ENCODE measurements at places on chromosomes 5 and 9.

GRCh38 chr5:35182910-35183535 lies 47.3 kb downstream of the PRLR start:
- DNase-seq: no peak

- no peak for DNase-seq
Observed at GRCh38 chr5:10328323-10328722, 20.6 kb upstream of the CMBL start.

GRCh38 chr9:127555840-127556820 lies 55.9 kb upstream of the STXBP1 start:
- no peak for DNase-seq

DNA sequence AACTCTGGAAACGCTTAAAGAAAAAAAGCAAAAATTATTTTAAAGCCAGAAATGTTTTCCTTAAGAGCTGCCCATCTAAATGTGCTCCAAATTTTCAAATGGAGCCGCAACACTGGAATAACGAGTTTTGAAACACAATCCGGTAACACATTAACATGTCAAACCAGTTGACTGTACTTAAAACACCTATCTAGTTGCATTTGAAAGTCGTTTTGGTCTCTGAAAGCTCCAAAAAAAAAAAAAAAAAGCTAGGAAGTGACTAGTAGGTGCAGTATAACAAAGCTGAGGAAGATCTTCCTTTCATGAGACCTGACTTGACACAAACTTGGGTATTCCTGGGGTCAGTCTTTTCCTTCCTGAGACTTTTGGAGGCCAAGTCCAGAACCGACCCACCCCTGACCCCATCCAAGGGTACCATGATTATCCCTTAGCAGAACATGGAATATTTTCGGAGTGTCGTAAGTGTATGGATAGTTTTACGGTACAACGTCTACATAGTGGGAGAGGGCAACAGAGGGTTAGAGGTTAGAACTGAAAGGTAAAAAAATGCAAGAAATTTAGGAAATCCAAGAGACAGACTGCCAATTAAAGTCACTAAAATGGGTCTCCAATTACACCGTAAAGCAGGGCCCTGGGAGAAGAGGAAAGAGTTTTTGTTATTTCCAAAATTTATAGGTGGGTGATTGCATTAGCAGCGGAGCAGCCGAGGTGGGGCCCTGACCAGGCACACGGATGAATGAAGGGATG lies 812 bp downstream of the CETN3 start:
- DNase-seq: no peak

GRCh38 chr5:168364151-168364661 lies 72.8 kb downstream of the WWC1 start:
- no peak for DNase-seq

DNA sequence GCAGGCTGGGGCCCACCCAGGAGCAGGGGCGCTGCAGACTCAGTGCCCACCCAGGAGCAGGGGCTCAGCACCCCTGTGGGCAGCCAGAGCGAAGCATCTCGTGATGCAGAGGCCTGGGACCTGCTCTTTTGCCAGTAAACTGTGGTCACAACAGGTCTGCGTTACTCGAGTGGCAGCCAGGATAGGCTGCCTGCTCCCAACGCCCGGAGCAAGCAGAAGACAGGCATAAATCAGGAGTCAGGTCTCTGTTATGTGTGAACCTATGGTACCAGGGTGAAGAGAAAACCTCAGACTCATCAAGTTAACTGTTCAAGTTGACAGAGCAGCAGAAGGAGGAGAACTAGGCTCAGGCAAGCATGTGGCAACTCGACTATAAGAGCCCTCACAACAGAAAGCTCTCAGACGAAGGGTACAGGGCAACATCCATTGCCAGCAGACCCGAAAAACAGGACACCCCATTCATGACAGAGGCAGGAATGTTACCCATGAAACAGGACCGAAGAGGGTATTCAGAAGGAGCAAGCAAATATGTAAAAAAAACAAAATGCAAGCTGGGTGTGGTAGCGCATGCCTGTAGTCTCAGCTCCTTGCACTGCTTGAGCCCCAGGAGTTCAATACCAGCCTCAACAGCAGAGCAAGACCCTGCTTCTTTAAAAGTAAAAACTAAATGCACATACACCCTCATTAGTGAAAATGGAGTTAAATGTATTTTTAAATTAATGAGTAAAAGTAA lies 71.7 kb downstream of the GOLPH3 start:
- DNase-seq: no peak

DNA sequence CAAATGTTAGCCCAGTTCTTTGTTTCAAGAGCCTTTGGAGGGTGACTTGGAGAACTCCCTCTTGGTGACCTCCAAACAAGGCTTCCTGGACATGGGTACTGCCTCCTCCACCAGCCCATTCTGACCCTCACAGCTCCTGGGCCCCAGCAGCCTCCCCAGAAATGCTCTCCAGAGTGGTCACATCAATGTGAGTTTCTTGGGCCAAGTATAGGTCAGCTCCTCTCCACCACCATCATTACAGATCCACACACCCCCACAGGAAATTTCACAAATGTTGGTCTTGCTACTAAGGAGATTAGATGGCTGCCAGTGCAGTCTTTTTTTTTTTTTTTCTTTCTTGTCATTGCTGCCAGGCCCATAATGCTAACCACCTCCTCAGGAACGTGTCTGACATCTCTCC lies 410.7 kb downstream of the DTWD2 start:
- DNase-seq: no peak

DNA sequence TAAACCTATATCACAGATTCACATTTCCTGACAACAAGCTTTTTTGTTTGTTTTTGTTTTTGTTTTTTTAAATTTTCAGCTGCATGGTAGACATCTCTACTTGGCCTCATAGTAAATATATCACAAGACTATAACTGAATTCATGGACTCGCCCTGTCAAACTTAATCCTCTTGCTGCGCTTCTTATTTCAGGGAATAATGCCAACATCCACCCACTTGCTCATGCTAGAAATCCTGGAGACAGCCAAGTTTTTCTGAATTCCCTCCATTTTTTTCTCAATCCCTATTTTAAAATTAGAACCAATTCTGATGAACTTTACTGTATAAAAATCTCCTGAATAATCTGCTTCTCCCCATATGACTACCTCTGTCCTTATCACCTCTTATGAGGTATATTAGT lies 283.6 kb upstream of the RPS23 start:
- DNase-seq: no peak

- DNase-seq: no peak
Observed at GRCh38 chr9:71916834-71917534, 5.5 kb downstream of the C9orf85 start.

- no peak for DNase-seq
Observed at GRCh38 chr5:172701291-172701656, 60.2 kb downstream of the NEURL1B start.

DNA sequence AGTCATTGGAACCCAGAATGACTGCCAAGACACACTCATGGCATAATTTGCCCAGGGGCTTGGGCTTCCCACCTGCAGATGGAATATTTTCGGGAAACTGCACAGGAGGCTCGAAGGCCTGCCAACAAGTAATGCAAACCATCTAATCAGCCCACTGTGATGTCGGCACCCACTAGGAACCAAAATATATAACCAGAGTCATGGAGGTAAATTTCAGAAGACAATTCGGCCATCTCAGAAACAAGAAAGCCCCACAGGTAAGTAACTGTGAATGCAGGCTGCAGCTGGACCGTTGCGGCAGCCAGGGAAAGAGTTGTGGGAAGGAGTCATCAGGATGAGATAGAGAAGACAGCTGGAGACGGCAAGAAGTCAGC lies 264.4 kb downstream of the SYK start:
- DNase-seq: no peak

DNA sequence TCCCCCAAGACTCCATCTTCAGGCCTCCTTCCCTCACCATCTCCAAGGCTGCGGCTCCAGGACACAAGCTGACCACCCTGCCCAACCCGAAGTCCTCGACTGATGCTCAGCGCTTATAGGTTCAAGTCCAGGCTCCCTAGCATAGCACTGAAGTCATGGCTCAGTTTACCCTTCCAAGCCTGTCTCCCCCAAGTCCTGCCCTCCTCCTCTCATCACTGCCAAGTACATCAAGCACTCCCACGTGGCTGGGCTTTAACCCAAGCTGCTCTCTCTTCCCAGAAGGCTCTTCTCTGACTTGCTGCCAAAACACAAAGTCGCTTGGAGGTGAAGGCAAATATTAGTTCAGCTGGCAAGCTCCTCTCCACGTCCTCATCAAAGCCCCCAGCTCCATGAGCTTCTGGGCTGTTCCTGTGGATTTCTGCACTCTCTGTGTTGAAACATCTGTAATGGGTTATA lies 22.1 kb upstream of the MARCHF6 start:
- no peak for DNase-seq

GRCh38 chr5:78879516-78879915 lies 105.6 kb downstream of the ARSB start:
- DNase-seq: no peak

GRCh38 chr5:39755452-39755851 lies 330.7 kb upstream of the DAB2 start:
- DNase-seq: no peak

DNA sequence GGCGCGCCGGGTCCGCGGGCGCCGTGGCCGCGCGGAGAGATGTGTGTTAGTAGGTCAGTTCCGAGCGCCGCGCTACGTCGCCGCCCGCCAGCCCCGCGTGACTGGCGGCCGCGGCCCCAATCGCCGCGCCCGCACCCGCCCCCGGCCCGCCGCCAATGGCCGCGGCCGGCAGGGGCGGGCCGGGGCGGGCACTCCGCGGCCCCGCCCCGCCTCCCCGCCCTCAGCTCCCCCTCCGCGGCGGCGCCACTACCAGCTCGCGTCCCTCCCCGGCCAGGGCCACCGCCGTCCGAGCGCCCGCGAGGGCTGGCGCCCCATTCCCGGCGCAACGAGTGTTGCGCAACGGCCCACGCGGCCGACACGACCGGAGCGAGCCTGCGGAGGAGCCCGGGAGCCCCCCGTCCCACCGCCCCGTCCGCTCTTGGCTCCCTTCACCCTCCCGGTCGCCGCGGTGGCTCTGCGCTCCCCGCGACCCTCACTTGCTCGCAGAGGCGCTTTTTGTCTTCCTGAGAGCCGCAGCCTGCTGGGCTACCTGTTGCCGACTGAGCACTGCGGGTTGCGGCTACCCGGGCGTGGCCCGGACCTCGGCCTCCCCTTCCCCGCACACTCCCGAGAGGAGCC lies at the start of gene NFIL3:
NFIL3 (minus strand) TSS at position 48 of the 618 bp plus-strand sequence. CDS start 13,098 bp downstream, outside the sequence.
- no peak for DNase-seq

- no peak for DNase-seq
Observed at GRCh38 chr5:17172791-17173190, 44.6 kb upstream of the BASP1 start.

GRCh38 chr9:11128156-11128555 lies 515.4 kb upstream of the PTPRD start:
- no peak for DNase-seq

DNA sequence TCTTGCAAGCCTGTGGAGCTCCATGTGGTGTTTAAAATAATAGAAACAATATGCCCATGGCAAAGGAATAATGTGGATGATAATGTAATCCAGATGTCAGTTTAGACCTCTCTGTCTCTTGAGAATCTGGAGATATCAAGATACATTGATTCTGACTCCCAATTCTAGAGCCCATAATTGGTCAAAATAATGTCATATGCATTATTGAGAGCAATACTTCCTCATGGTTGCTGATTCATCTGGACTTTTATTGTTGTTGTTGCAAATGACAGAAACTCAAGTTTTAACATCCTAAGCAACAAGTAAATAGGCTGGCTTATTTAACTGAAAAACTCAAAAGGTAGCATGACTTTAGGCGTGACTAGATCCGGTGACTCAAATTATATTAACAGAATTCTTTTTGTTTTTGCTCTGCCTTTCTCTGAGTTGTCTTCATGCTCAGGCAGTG lies 152.1 kb downstream of the PCSK1 start:
- DNase-seq: no peak

DNA sequence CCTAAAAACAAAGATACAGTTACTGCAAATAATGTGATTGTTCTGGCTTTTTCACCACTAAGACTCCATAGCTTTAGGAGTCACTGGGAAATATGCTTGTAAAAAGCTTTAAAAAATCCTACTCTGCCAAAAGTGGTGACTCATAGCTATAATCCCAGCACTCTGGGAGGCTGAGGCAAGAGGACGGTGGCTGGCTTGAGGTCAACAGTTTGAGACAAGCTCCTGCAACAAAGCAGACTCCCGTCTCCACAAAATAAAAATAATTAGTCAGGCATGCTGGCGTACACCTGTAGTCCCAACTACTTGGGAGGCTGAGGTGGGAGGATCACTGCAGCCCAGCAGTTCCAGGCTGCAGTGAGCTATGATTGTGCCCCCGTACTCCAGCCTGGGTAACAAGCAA lies 406.4 kb downstream of the HTR1A start:
- no peak for DNase-seq

- DNase-seq: no peak
Observed at GRCh38 chr5:122195802-122196394, 66.6 kb downstream of the ZNF474 start.

DNA sequence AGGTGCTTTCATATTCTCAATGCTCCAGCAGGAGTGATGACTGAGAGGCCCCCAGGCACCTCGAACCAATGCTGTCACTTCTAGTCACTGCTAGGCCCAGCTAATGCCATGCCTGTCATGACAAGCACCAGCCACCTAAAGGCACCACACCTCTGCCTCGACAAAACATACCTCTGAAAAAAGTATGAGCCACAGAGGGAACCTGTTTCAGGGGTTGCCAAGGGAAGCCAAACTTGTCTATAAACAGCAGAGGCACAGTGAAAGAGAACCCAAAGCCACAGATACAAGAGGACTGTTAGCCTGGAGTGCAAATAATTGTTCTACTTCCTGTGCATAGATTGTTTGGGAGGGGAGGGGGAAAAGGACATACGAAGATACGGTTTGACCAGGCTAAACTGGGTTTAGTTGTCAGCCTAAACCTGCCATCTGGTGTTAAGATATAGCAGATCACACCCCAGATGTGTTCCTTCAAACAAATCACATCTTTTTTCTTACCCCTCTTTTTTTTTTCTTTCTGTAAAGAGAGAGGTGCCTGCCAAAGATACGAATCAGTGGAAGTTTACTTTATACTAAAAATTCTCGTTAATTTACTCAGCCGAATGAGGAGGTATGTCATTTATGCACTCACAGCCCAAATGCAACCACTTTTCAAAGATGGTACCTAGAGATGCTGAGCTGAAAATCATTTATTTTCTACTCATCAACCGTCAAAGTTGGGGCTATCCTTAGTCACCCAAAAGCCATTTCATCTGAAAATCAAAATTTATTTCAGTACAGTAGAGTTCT lies 45.7 kb downstream of the BNC2 start:
- DNase-seq: no peak

- DNase-seq: no peak
Observed at GRCh38 chr5:96425443-96425842, 7.6 kb downstream of the PCSK1 start.

DNA sequence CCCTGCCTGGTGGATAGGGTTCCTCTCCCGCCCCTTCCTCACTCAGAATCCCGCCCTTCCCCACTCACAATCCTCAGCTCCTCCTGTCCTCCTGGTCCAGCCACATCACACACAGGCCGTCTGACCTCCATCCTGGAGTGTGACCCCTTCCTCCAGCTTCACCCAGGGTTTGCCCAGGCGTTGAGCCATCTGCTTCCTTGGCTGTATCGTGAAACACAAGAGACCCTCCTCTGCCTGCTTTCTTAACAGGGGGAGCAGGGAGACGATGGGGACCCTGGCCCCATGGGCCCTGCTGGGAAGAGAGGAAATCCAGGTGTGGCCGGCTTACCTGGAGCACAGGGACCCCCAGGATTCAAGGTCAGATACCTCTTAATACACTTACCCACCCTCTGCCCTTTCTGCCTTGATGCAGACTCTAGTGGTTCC lies 32.3 kb upstream of the ORM1 start:
- no peak for DNase-seq

Measured in hypothalamus (tissue), 51 donors.